ENCODE measurements at places on chromosomes 12 and 14.

GRCh38 chr12:3533703-3534386, 42.8 kb downstream of the PRMT8 start:
- H3K4me3 ChIP-seq, result no peak overlapping the region
- H3K4me1 ChIP-seq, result no peaks in the 10 kb centered on the region
- peaks cover 7% of the 10 kb centered on the region for H3K27me3 ChIP-seq
- no peaks in the 10 kb centered on the region for H3K36me3 ChIP-seq
- no peak overlapping the region for H3K27ac ChIP-seq
- DNase-seq, result no peak

- H3K4me3 ChIP-seq, result no peak overlapping the region
- no peaks in the 10 kb centered on the region for H3K27me3 ChIP-seq
- H3K4me1 ChIP-seq, result no peaks in the 10 kb centered on the region
- no peak for DNase-seq
- no peak overlapping the region for H3K27ac ChIP-seq
- H3K36me3 ChIP-seq, result no peaks in the 10 kb centered on the region
Observed at GRCh38 chr12:30977124-30977523, 50.6 kb downstream of the TSPAN11 start.

DNA sequence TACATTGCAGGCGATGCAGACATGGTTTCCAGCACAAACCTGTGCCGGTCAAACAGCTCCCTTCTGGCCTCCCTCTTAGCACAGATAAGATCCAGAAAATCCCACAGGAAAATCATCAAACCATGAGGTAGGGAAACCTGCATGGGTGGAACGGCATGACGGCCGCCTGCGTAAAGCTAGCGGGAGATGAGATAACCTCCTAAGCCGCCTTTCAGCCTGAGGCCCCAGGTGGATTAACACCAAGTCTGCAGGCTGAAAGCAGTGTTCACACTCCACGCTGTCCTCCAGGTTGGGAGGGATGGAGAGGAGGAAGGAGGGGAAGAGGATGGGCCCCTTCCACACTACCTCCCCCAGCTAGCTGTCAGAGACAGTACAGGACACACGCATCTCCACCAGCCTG, 63.8 kb downstream of the TSPAN11 start:
- DNase-seq, result no peak
- no peak overlapping the region for H3K4me3 ChIP-seq
- no peaks in the 10 kb centered on the region for H3K27me3 ChIP-seq
- no peaks in the 10 kb centered on the region for H3K36me3 ChIP-seq
- no peak overlapping the region for H3K27ac ChIP-seq

DNA sequence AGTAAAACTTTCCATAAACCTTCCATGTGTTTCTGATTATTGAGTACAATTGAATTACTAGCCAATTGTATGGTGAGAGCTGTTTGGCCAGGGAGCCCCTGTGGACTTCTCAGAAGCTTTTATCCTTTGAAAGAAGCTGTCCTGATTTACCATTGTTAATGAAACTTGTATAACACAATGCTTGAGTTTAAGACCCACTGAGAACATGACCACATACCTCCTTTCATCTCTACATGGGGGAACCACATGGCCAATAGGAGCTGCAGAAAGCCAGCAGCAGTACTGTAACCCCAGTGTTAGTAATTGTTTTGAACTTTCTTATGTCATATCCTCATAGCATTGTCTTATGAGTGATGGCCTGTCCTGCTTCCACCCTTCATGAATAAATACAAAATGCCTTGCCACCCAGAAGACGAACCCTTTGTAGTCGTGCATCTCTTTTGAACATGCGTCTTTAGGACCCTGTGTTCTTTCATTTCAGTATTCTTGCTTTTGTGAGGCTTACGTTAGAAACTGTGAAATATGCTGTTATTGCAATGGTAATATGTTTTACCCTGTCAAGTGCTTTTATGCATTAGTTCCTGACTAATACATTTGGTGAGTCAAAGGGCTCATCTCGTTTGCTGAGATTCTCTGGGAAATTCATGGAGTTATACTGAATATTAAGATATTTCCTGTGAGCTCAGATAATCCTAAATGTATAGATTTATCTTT, 815.7 kb downstream of the NRXN3 start:
- H3K4me1 ChIP-seq, result no peaks in the 10 kb centered on the region
- DNase-seq, result no peak
- H3K27me3 ChIP-seq, result no peaks in the 10 kb centered on the region
- no peak overlapping the region for H3K27ac ChIP-seq
- H3K36me3 ChIP-seq, result no peaks in the 10 kb centered on the region

GRCh38 chr12:63826006-63826585, 18.4 kb upstream of the SRGAP1 start:
- H3K4me1 ChIP-seq, result peaks cover 7% of the 10 kb centered on the region
- H3K27ac ChIP-seq, result no peak overlapping the region
- peaks cover 18% of the 10 kb centered on the region for H3K27me3 ChIP-seq
- H3K36me3 ChIP-seq, result peaks cover 3% of the 10 kb centered on the region
- no peak overlapping the region for H3K4me3 ChIP-seq

GRCh38 chr12:111443586-111443985, 37.9 kb downstream of the SH2B3 start:
- no peaks in the 10 kb centered on the region for H3K27me3 ChIP-seq
- H3K4me3 ChIP-seq, result no peak overlapping the region
- peaks cover 79% of the 10 kb centered on the region for H3K4me1 ChIP-seq

DNA sequence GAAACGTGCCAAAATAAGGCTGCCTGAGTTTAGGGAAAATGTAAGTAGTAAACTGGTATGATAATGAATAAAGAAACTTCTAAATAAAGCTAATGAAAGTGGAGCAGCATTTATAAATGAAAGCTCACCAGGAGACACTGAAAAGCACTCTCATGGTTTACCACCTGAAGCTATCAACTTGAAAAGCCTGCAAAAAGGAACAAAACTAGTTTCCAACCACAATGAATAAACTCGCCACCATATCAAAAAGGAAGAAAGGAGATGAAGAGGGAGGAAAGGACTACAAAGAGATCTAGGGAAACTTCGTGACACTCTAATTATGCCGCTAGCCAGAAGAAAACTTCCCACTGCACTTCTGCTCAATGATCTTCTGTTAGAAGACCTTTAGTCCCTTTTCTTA, 66.7 kb downstream of the MED13L start:
- no peak overlapping the region for H3K4me3 ChIP-seq
- H3K27ac ChIP-seq, result no peak overlapping the region
- DNase-seq, result no peak
- no peaks in the 10 kb centered on the region for H3K36me3 ChIP-seq
- H3K27me3 ChIP-seq, result no peaks in the 10 kb centered on the region

- H3K27ac ChIP-seq, result no peak overlapping the region
- H3K27me3 ChIP-seq, result peaks cover 10% of the 10 kb centered on the region
- H3K36me3 ChIP-seq, result no peaks in the 10 kb centered on the region
Observed at GRCh38 chr14:100733152-100733850, 6.6 kb downstream of the DLK1 start.

GRCh38 chr12:91367234-91367849, 184.7 kb upstream of the DCN start:
- no peak overlapping the region for H3K4me3 ChIP-seq
- no peak for DNase-seq
- no peaks in the 10 kb centered on the region for H3K27me3 ChIP-seq
- no peaks in the 10 kb centered on the region for H3K36me3 ChIP-seq

DNA sequence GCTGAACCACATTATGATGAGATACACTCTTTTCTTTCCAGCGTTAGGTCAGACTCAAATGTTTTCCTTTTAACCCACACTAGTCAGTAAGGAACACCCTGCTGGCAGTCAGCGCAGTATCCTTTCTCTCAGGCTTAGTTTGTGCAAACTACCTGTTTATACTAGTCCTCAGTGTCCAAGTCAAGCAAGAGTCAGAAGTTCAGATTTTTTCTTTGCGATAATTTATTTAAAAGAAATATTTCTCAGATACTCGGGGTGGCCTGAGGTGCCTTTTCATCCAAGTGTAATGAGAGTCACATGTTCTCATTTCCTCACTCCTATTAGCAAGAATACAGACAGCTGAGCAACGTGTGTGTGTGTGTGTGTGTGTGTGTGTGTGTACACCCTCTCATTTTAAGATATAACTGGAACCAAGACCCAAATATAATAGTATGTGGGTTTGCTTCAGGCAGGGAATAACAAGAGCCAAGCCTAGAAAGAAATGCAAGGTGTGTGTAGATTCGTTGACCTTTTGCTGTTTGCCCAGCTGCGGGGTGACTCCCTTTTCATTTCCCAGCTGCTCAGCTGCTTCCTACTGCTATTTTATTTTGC, 182.7 kb downstream of the KICS2 start:
- no peak for DNase-seq
- no peak overlapping the region for H3K27ac ChIP-seq
- no peak overlapping the region for H3K4me3 ChIP-seq
- H3K36me3 ChIP-seq, result no peaks in the 10 kb centered on the region

- peaks cover 23% of the 10 kb centered on the region for H3K4me1 ChIP-seq
- H3K27ac ChIP-seq, result no peak overlapping the region
- H3K27me3 ChIP-seq, result no peaks in the 10 kb centered on the region
Observed at GRCh38 chr14:89399594-89400068, 17.4 kb downstream of the FOXN3 start.

DNA sequence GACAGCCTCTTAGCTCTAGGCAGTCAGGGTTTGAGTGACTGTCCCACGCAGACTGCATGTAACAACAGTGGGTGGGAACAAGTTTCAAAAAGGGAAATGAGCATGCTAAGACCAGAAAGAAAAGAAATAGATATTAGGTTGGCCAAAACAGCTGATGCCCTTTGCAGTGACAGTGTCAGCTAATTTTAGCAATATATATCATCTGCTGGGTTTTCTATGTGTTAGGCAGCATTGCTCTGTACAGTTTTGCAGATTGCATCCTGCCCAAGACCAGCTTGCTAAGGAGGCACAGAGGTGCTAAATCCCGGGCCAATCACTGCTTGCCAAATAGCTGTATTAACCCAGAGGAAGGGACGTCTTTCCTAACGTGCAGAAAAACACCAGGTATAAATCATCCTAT, 541.9 kb upstream of the TBX3 start:
- H3K27me3 ChIP-seq, result no peaks in the 10 kb centered on the region
- no peak overlapping the region for H3K4me3 ChIP-seq
- H3K4me1 ChIP-seq, result no peaks in the 10 kb centered on the region
- H3K27ac ChIP-seq, result no peak overlapping the region
- H3K36me3 ChIP-seq, result no peaks in the 10 kb centered on the region

- H3K36me3 ChIP-seq, result no peaks in the 10 kb centered on the region
- H3K27ac ChIP-seq, result no peak overlapping the region
- no peak overlapping the region for H3K4me3 ChIP-seq
- no peaks in the 10 kb centered on the region for H3K27me3 ChIP-seq
- no peak for DNase-seq
Observed at GRCh38 chr14:39946807-39947206, 514.6 kb upstream of the FBXO33 start.

DNA sequence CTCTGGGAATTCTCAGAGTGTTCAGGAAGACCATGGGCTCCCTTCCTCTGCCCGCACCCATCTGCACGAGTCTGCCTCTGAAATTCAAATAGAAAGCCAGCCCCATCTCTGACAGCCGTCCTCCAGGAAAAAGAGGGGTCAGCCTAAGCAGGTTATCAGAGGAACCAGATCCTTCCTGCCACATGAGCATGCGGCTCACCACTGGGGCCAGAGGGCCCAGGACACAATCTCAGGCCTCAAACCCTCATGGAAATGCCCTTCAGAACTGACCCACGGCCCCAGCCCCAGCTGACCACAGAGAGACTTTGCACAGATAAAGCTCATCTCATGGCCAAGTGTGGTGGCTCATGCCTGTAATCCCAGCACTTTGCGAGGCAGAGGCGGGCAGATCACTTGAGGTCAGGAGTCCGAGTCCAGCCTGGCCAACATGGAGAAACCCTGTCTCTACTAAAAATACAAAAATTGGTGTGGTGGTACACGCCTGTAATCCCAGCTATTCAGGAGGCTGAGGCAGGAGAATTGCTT, 23.2 kb downstream of the PXN start:
- H3K27me3 ChIP-seq, result no peaks in the 10 kb centered on the region
- no peak for DNase-seq
- peaks cover 35% of the 10 kb centered on the region for H3K36me3 ChIP-seq
- no peak overlapping the region for H3K4me3 ChIP-seq
- H3K27ac ChIP-seq, result no peak overlapping the region

DNA sequence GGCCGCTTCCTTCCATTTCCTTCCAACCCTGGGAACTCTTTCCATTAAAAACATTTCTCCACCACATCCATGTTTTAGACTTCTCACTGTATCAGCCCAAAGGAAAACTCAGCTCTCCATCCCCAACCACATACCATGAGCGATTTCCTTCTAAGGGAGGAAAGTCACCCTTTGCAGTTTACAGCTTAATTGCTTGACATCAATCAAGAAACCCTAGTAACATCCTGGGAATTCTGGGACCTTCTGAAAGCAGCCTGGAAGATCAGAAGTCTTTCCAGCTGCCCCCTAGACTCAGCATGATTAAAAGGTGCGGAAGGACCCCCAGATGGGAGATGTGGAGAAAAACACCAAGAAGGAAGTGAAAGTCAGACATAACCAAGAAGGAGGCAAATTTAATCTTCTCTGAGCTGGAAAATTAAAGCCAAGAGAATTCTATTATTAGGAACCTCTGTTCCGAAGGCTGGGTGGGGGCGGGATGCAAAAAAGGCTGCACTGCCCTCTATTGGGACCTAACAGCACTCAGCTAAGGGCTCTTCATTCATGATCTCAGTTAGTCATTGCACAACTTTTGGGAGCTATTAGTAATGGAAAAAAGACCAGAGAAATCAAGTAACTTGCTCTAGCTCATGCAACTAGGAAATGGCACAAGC, 73.3 kb upstream of the PLXNC1 start:
- no peaks in the 10 kb centered on the region for H3K36me3 ChIP-seq
- H3K27me3 ChIP-seq, result peaks cover 9% of the 10 kb centered on the region
- H3K27ac ChIP-seq, result no peak overlapping the region

GRCh38 chr12:28057856-28058615, 85.5 kb upstream of the PTHLH start:
- no peak overlapping the region for H3K27ac ChIP-seq
- no peaks in the 10 kb centered on the region for H3K27me3 ChIP-seq
- no peaks in the 10 kb centered on the region for H3K36me3 ChIP-seq
- no peak for DNase-seq
- no peaks in the 10 kb centered on the region for H3K4me1 ChIP-seq

GRCh38 chr12:100497105-100497795, 23.6 kb downstream of the NR1H4 start:
- DNase-seq, result no peak
- no peak overlapping the region for H3K4me3 ChIP-seq
- no peaks in the 10 kb centered on the region for H3K4me1 ChIP-seq

GRCh38 chr12:3470296-3470695, 20.7 kb upstream of the PRMT8 start:
- H3K4me1 ChIP-seq, result no peaks in the 10 kb centered on the region
- H3K27me3 ChIP-seq, result peaks cover 4% of the 10 kb centered on the region
- DNase-seq, result no peak
- no peak overlapping the region for H3K4me3 ChIP-seq

- no peaks in the 10 kb centered on the region for H3K27me3 ChIP-seq
- DNase-seq, result no peak
- H3K27ac ChIP-seq, result peak overlapping the region; percentile 89
- H3K36me3 ChIP-seq, result peaks cover 4% of the 10 kb centered on the region
Observed at GRCh38 chr12:93880853-93881522, 203.8 kb downstream of the CRADD start.
